ENCODE measurements at places on chromosomes 13 and 19. TPM values are rescaled to one million over a fixed set of nuclear protein-coding genes. Genes with fewer than 3 reads are reported as not detected.

The ZNF77 gene
- 8.4 TPM for total RNA-seq

The CYP2F1 gene
- not detected for total RNA-seq

The SIGLECL1 gene
- total RNA-seq, result not detected

The ZNF442 gene
- total RNA-seq, result 4.2 TPM

The PABPC3 gene
- total RNA-seq, result under 0.01 TPM

The INSL3 gene
- not detected for total RNA-seq

The AXL gene
- 35.0 TPM for total RNA-seq

The TSHZ3 gene
- total RNA-seq, result 6.3 TPM

The IPO5 gene
- 274 TPM for total RNA-seq

The ZNF626 gene
- 11.5 TPM for total RNA-seq

The SHANK1 gene
- total RNA-seq, result 6.8 TPM

The ERCC2 gene
- 7.3 TPM for total RNA-seq

The OR7G3 gene
- total RNA-seq, result not detected

The FKBP8 gene
- 116 TPM for total RNA-seq

The OR7D2 gene
- not detected for total RNA-seq

The PRKD2 gene
- 13.6 TPM for total RNA-seq

The ERICH4 gene
- not detected for total RNA-seq

The JUND gene
- 111 TPM for total RNA-seq

The BST2 gene
- 11.5 TPM for total RNA-seq

The WBP4 gene
- total RNA-seq, result 6.8 TPM

All from skeletal muscle tissue (tissue), 5 donors.